Kidney (tissue), 22 donors: ENCODE measurements at places on chromosomes 1 and 21.
A peak's percentile ranks its signal among the peaks of the same experiment; 100 is the strongest.

GRCh38 chr1:220818421-220819173, 31.9 kb downstream of the MTARC1 start:
- no peak for DNase-seq

GRCh38 chr1:47128221-47128620, 9.0 kb upstream of the CYP4A22 start:
- DNase-seq: no peak

DNA sequence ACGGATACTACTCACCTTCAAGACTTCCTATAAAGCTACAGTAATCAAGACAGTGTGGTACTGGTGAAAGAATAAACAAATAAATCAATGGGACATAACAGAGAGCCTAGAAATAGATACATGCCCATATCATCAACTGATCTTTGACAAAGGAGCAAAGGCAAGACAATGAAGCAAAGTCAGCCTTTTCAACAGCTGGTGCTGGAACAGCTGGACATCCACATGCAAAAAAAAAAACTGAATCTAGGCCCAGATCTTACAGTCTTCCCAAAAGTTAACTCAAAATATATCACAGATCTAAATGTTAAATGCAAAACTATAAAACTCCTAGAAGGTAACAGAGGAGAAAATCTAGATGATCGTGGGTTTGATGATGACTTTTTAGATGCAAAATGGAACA, 170.3 kb downstream of the MIS18A start:
- DNase-seq: no peak

DNA sequence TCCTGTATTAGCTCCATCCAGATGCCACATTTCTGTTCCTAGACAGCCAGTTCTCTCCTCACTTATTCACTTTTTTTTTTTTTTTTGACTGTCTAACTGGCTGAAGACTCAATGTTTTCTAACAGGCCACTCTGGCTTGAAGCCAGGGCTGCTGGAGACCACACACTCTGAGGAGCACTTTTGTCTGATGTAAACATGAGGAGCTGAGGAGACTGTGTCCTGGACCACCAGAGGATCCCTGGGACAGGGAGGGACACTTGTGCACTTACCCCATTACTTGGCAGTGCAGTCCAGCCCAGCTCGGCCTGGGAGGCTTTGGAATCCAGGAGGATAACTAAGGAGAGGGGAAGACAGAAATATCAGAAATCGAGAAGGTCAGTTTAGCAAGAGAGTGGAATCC, 2.4 kb downstream of the EPHA10 start:
- DNase-seq: no peak

- no peak for DNase-seq
Observed at GRCh38 chr1:191760016-191760415, 398.2 kb upstream of the RGS18 start.

GRCh38 chr21:44059710-44060109, 47.5 kb upstream of the PWP2 start:
- DNase-seq: no peak

DNA sequence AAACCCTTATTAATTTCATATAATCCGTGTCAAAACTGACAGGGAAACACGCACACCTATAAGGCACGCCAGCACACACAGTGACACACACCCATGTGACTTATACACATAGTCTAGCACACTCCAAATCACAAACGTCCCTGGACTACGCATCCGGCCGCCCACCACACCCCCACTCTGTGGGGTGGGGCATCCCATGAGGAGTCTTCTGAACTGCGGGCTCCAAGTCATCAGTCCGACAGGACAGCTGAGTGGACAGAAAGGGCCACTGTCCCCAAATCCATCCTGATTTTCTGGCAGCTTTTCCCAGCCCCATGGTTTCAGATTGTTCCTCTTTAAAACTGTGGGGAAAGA, 829 bp downstream of the PEA15 start:
- peak; percentile 82 for DNase-seq

DNA sequence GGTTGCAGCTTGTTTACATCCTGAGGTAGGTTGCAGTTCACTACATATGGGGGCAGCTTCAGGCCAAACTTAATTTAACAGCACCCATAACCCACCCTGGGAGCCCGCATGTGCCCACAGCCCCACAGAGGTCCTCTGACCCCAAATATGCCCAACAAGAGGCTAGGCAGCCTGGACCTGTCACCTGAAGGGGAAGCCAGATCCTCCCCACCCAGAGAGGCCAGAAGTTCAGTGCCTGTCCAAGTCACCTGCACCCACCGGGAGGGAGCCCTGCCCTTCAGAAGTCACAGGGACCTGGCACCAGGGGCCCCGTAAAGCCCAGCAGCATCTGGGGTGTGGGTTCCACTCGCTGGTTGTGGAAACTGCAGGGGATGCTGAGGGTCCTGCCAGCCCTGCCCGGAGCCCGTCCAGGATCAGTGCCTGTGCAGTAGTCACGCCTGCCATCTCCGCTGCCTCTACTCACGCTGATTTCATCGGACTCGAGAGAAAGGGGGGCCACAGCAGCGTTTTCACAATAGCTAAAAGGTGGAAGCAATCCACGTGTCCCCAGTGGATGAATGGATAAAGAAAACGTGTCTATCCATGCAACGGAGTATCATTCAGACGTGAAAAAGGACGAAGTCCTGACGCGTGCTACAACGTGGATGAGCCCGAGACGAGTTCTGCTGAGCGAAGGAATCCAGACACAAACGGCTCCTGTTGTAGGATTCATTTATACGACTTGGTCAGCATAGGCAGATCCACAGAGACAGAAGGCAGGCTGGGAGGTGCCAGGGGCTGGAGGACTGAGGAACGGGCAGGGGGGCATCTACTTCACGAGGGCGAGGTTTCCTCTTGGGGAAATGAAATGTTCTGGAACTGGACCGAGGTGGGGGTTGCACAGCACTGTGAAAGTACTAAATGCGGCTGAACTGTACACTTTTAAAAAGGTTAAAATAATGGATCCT, 33.9 kb upstream of the COL6A2 start:
- no peak for DNase-seq

GRCh38 chr1:78864175-78864574, 142.4 kb downstream of the ADGRL4 start:
- DNase-seq: no peak

- no peak for DNase-seq
Observed at GRCh38 chr1:107474877-107475612, 334.2 kb downstream of the NTNG1 start.

DNA sequence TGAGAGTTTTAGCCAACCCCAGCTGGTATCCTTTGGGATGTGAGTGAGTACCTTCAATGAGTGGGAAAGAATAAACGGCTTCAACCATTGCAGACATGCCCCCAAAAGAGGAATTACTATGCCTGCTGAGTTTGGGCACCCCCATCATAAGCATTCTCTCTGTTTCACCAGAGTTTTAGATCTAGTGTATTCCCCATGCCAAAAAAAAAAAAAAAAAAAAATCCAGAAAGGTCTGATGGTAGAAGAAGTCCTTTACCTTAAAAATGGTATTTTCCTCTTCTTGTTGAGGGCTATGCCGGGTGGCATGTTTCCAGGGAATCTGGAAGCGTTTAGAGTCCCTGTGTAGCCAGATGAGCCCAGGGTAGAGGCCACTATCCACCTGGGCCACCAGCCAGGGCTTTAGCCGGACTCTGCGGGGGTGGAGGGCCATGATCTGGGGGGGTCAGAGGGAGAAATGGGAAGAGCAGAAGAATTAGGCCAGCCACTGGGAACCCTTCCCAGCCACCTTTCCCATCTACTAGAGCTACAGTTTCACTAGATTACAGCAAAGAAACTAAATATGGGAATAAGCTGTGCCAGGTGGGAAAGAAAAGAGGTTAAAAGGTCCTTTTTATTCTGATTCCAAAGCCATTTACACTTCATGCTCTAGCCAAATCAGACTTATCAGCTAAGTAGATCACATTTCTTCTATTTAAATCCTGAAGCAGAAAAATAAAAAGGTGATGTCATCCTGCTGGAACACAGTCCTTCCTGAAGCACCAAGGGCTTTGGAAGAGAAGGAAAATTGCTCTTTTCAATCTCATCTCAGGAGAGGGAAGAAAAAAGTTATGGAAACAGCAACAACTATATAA, 4.7 kb downstream of the IRF6 start:
- no peak for DNase-seq

- no peak for DNase-seq
Observed at GRCh38 chr1:87524021-87524754, 195.5 kb downstream of the LMO4 start.

DNA sequence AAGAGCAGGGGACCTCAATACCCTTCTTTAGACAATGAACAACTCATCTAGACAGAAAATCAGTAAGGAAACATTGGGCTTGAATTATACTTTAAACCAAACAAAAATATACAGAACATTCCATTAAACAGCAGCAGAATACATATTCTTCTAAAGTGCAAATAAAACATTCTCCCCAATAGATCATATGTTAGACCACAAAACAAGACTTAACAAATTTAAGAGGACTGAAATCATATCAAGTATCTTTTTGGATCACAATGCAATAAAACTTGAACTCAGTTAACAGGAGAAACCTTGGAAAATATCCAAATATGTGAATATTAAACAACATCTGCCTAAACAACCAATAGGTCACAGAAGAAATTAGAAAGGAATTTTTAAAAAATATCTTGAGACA, 47.7 kb upstream of the HP1BP3 start:
- DNase-seq: no peak

DNA sequence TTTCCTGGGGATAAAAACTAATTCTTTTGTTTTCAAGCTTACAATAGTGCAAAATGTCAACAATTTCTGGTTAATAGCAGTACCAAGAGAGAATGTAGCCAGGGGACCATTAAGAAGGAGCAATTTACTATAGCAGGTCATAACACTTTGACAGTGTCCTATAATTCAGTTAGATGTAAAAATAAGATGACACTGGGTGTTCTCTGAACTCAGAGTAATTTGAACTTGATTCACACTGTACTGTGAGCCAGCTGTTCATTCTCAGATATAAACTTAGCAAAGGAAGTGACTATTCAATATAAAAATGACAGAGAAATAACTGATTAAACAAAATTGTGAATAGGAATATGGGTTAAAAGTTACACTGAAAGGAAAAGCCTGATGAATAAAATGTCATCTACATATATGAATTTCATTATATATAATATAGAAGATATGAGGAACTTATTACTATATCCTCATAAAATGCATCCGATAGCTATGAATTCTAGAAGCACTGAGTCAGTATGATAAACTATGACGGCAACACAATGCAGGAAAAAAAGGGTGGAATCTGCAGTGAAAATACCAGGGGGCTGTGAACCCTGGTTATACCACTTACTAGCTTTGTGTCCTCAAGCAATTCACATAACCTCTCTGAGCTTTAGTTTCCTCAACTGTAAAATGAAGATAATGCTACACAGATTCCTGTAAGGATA, 135.9 kb downstream of the ACBD6 start:
- no peak for DNase-seq

DNA sequence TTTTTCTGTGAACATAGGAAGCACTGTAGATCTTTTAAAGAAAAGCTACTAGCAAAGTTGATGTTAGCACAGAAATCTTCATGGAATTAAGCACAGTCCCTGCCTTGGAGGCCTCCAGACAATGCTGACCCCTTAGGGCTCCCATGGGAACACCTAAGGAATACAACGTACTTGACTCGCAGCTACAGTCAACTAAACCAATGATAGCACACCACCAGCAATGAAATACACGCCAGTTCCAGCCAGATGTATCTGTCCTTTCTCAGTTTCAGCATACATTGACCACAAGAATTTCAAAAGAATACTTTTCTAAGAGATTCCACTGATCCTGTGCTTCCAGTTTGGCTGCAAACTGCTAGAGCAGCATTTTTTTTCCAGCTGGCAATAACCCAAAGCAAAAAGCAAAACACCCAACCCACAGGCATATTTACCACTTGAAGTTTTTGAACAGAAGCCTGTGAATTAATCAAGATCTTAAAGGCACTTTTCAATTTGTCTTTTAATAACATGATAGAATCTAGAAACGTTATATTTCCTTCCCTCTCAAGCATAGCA, 42.8 kb upstream of the KRTAP11-1 start:
- no peak for DNase-seq

DNA sequence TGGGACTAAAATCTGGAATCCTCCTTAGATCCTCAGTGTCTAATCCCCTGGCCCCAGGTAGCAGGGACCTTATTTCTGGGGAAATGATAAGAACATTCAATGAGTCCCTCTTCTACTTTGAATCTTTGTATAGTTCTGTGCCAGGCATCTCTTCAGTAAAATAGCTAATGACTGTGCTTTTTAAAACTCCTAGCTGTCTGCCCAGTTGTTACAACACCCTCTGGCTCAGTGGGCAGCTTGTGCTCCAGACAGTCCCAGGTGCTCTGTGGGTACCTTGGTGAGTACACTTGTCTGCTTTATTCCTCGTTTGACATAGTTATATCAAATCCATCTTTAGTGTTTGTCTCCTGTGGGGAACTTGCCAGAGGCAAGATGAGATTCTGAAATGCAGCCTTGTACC, 18.0 kb downstream of the TGFB2 start:
- no peak for DNase-seq

DNA sequence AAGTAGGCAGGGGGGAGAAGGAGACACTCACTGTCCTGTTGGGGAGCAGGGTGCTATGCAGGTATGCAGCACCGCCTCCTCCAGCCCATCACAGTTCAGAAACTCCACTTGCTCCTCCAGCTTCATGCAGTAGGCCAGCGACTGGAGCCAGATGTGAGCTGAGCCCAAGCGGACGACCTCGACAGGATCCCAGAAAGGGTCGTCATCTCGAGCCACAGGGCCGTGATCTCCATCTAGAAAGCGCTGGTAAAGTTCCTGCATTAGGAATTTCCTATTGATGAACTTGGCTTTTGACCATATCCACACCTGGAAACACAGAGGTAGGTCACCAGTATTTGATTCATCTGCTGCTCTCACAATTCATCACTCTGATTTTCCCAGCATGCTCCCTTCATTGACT, 56.1 kb downstream of the SCCPDH start:
- no peak for DNase-seq

GRCh38 chr1:27862671-27863537, 9.4 kb upstream of the THEMIS2 start:
- peak; percentile 92 for DNase-seq

DNA sequence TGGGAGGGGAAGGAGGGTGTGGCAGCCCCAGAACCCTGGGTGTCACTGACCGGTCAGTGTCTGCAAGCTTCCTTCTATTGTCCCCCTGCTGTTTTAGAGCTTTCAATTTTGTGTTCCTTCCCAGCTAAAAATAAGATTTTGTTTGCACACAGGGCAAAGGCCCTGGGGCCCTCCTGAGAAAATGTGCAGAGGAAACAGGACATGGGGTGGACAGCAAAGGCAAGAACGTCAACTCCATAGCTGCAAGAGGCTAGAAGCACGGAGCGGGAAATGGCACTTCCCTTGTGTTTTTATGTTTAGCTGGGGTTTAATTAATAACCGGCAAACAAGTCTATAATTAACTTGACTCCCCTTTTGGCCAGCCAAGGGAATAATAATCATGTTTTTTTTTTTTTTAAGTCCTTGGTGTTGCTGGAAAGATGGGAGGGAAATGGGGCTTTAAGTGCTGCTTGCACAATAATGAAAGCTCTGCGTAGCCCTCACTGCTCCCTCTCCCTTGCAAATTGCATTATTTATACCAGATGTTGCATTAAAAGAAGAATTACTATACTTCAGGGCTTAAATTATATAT, 261.4 kb upstream of the USP24 start:
- peak; percentile 62 for DNase-seq

DNA sequence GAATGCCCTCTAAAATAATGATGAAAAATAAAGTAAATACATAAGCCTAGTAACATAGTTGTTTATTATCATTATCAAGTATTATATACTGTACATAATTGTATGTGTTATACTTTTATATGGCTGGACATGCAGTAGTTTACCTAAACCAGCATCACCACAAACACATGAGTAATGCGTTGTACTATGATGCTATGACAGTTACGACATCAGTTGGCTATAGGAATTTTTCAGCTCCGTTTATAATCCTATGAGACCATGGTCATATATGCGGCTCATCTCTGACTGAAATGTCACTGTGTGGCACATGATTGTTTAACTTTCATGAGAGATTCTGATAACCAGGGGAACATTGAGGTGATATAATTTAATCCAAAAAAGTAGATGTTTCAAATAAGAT, 352.1 kb downstream of the ST6GALNAC3 start:
- no peak for DNase-seq
